HEK293T (cell line): ENCODE measurements at places on chromosomes 16 and 17.

- peak; percentile 73 for DNase-seq
Measured at GRCh38 chr16:3017794-3018506, at the start of gene CLDN6. Gene CLDN6 (minus strand): TSS chr16:3018183. CDS start chr16:3016021, 2,162 bp downstream.

GRCh38 chr16:88881007-88881615 lies 14.7 kb upstream of the PABPN1L start:
- DNase-seq, result no peak

DNA sequence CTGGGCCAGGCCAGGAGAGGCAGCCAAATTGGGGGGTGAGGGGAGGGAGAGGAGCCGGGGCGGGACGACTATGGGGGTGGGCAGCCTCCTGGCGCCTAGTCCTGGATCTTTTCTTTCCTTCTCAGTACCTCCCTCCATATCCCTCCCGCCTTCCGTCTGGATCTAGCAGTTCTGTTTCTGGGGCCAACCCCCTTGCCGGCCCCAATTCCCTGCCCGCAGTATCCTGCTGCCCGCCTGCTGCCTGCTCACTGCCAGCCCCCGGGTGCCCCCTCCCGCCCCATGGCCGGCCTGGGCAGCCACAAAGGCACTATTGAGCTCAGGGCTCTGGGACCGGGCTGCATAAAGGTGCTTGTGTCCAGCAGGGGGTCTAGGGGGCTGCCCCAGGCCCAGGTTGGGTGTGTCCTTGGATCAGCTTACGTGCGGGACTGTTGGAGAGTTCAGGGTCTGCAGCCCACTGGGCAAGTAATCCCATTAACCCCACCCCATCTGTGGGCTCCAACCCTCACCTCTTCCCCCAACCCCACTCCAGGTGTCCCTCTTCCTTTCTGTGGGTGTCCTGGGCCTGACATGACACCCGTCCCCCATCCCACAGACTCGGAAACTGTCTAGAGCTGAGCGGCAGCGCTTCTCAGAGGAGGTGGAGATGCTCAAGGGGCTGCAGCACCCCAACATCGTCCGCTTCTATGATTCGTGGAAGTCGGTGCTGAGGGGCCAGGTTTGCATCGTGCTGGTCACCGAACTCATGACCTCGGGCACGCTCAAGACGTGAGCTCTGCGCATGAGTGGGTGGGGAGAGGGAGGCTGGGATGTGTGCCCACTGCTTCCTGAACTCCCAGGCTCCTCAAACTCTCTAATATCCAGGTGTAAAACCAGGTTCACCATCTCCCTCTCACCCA lies 2.0 kb downstream of the WNK4 start:
- no peak for DNase-seq

GRCh38 chr16:27264151-27264550 lies 4.4 kb downstream of the NSMCE1 start:
- DNase-seq, result no peak

GRCh38 chr17:20077978-20078685 lies 69.0 kb downstream of the SPECC1 start:
- no peak for DNase-seq

DNA sequence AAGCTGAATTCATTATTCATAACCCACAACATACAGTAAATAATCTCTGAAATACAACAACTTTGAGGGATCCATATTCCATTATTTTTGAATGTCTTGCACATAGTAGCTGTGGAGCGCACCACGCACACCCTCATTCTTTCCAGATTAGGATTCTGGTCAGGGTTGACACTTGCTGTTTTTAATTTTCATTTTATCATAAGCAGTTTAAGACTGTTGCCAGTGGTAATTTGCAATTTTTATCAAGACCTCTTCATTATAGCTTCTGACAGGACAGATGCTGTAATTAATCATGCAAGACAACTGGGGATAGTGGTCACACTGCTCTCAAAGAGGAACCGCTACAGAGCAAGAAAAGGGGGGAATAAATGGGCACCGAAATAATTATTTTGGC lies 109.7 kb downstream of the TOX3 start:
- DNase-seq, result no peak

- DNase-seq, result no peak
Measured at GRCh38 chr16:89315791-89316581, 98.5 kb downstream of the ZNF778 start.

- no peak for DNase-seq
Measured at GRCh38 chr17:73271072-73271471, 9.4 kb upstream of the CPSF4L start.
